Activated effector memory CD4-positive, alpha-beta T cell treated with Interleukin-2 at 50 U/mL for 16 hours (primary cell): ENCODE measurements at places on chromosomes 11 and 22.

GRCh38 chr11:102220728-102221467 is 96.4 kb upstream of the BIRC3 start:
- DNase-seq = no peak

- DNase-seq = no peak
These were observed 132.4 kb downstream of the MN1 start for GRCh38 chr22:27668828-27669797.

DNA sequence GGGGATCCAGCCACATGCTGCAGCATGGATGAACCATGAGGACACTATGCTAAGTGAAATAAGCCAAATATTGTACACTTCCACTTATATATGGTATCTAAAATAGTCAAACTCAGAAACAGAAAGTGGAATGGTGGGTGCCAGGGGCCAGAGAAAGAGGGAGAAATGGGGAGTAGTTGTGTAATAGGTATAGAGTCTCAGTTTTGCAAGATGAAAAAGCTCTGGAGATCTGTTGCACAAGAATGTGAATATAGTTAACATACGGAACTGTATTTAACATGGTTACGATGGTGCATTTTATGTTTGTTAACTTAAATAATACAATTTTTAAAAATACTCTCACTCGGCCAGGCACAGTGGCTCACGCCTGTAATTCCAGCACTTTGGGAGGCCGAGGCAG is 21.2 kb downstream of the GDPD5 start:
- no peak for DNase-seq

GRCh38 chr11:3037945-3038271 is 19.3 kb downstream of the CARS1 start:
- no peak for DNase-seq

DNA sequence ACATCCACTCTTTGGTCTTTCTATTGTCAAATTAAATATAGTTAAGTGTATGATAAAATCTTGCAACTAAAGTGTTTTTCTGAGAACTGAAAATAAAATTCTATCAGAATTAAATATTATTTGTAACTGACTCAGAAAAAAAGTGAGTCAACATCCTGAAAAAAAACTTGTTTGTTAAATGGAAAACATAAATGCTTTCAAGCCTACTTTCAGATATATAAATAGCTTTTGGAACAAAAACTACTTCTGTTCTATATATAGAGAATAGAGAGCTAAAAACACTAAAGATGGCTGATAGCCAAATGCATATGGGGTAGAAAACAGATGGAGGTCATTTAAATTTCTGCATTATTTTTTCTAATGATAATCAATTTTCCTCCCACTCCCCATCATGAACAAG is 61.8 kb downstream of the PIK3C2A start:
- DNase-seq = no peak

DNA sequence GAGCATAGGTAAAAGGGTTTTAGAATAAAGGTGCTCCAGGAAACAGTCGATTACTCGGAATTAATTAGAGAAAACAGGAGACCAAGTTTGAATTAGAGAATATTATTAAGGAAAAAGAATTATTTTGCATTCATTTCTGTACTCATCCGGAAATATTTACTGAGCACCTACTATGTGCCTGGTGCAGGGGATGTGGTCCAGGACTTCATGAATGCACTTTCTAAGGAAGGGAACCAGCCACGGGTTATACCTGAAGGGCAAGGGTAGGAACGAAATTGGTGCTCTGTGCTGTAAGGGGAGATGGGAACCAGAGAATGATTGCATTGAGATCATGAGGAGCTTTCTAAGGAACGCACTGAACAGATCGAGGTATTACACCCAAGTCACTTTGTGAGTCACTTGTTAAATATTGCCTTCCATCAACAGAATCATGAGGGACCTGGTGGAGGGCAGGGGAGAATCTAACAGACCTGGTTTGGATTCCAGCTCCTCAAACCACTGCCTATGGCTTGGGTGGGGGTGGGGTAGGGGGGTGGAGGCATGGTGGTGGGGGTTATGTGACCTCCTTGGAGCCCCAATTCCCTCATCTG is 40.9 kb downstream of the C11orf96 start:
- DNase-seq = no peak

DNA sequence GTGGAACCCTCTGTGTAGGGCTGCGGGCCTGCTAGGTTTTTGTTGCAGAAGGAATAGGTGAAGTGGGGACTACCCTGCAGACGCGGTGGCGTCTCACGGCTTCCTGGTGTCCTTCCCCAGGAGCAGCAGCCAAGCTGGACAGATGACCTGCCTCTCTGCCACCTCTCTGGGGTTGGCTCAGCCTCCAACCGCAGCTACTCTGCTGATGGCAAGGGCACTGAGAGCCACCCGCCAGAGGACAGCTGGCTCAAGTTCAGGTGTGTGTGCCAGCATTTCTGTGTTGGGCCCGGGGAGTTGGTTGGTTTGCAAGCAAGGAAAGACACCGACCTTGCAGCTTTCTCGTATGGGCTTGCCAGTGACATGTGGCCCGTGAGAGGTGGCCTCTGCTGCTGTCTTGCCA is 15.3 kb downstream of the TAB1 start:
- DNase-seq = no peak

DNA sequence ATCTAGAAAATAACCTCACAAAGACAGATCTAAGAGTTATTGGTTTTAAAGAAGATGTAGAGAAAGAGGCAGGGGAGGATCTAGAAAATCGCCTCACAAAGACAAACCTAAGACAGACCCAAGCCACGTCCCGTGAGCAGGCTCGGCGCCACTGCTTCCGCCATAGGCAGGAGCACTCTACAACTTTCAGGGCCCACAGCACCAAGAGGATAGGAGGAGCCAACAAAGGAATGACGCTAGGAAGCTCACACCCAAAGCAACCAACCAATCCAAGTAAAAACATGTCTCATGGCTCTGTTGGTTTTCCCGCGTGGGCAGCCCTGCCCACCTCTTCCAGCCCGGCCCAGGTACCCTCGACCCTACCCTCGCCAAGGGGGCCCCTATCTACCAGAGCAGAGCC is 4167.4 kb upstream of the OR11H1 start:
- no peak for DNase-seq

DNA sequence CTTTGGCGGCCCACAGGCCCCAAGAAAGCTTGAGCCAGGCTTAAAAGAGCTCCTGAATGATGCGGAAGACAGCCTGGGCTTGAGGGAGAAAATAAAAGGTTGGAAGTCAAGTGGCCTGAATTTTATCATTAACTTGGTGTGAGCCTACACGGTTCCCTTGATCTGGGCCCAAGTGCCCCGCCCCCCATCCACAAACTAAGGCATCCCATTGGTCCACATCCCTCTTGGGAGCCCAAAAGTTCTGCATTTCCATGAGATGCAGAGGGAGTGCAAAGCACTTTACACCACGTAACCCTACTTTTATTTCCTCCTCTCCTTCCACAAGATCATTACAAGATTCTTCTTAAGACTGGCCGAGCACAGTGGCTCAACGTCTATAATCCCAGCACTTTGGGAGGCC is 22.2 kb downstream of the LARGE1 start:
- DNase-seq = no peak

DNA sequence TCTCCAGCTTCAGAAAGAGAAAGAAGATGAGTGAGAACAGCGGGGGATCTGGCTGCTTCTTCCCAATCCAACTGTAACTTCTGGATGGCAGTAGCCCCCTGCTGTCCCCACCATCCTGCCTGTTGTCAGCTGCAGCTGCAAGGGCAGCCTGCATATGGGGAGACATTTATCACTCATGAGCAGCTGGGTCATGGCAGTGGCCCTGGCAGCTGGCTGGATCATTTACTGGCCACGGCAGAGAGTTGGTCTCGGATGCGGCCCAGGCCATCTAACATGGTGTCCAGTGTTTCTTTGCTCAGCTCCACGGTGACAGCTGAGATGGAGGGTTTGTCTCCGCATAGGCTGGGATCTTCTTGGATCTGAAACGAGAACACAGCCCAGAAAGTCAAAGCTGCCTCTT is 14.8 kb downstream of the COMMD9 start:
- no peak for DNase-seq

DNA sequence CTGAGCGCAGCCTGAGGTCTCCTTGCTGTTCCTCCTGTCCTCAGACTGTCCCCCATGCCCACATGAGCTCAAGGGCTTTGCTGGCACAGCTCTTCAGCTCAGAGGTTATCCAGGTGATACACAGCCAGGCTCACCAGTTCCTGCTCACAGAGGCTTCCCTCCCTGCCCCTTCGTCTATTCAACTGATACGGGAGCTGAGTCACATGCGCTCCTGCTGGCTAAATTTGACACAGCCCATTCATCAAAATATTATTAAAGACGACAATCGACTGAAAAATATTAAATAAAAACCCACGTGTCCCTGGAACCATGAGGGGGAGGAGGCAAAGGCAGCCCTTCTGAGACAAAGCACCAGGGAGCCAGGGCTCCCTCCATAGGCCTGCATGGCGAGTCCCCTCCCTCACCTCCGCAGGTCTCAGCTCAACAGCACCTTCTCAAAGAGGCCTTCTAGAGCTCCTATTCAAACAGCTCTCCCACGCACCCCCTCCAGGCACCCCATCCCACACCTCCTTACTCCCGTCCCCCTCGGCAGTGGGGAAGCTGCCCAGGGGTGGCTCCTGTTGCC is 40.5 kb downstream of the DUSP8 start:
- no peak for DNase-seq

DNA sequence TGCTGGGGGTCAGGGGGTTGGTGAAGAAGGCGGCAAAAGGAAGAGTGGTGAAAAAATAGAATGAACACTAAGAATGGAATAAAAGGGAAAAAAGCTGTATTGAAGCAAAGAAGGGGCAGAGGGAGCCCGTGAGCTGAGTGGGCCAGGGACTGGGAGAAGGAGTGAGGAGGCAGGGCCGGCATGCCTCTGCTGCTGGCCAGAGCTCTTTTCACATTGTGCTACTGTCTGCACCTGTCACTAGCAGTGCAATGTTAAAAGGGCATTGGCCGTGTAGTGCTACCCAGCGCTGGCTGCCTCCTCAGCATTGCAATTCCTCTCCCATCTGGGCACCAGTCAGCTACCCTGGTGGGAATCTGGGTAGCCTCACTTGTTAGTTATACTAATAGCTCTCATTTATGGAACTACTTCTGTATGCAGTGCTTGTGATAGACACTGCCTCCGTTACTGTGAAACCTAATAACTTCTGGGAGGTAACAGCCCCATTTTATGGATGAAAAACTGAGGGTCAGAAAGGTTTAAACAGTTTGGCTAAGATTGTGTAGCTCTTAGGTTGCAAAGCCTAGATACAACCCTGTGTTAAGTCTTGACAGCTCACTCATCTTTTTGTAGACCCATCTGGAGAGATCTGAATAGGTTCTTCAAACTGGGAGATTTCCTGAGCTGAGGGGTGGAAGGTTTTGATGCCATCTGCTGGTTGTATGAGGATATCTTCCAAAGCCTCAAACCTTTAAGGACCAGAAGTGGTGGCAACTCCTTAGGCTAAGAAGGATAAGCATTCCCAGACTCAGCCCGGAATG is 8.5 kb downstream of the YPEL4 start:
- DNase-seq = no peak

DNA sequence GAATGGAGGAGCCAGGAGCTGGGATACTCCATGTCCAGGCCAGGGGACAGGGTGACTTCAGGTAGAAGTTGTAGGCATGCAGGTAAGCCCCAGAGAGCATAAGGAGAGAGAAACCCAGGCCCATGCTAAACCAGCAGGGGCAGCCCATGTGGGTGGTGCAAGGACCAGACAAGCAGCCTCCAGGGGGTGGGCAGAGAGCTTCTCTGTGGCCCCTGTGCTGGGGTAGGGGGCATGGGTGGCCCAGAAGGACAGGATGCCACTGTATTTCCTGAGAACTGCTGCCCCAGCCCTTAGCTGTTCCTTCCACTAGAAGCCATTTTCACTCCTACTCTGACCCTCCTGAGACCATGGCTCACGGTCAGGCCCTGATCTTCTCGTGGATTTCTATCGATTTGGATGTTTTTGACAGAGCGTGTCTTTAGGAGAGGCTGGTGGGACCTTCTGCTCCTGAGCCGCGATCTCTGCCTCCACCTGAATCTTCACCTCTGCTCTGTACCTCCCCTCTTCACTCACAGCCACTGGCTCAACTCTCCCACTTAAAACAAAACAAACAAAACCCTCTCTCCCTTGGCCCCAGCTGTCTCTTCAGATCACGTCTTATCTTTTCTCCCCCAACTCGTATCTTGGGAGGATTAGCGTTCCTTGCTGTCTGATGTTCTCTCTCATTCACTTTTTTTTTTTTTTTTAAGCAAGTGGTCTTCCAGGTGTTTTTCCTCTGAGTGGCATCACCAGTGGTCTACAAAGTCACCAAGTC is 112.2 kb downstream of the NECTIN1 start:
- no peak for DNase-seq
